ENCODE measurements at places on chromosomes 1 and 21. TPM values are rescaled to one million over a fixed set of nuclear protein-coding genes. Genes with fewer than 3 reads are reported as not detected.
A peak's percentile ranks its signal among the peaks of the same experiment; 100 is the strongest.

- no peaks in the 10 kb centered on the region for H3K4me1 ChIP-seq
- H3K27ac ChIP-seq: no peak overlapping the region
- H3K4me3 ChIP-seq: no peak overlapping the region
- peaks cover 41% of the 10 kb centered on the region for H3K36me3 ChIP-seq
Observed at GRCh38 chr1:21028520-21029145, 148.1 kb downstream of the EIF4G3 start.

DNA sequence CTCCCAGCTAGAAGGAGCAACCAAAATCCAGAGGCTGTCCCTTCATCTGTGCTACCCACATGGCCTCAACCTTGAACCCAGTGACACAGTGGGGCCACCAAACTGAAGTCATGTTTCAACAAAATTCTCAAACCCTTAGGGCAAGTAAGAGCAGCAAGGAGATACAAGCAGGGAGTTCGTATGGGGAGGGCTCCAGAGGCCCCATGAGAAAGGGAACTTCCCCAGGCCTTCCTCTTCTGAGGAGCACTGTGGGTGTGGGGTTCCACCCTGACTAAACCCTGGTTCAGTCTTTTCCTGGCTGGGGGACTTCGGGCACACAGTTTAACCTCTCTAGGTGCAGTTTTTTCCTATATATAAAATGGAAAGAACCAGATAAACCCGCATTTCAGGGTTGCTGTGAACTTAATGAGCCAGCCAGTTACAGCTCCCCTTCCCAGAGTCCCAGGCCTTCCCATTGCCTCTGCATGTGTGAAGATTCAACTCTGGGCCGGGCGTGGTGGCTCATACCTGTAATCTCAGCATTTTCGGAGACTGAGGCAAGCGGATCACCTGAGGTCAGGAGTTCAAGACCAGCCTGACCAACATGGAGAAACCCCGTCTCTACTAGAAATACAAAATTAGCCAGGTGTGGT is 8.0 kb upstream of the THEMIS2 start:
- H3K27ac ChIP-seq: peak overlapping the region; percentile 94
- no peaks in the 10 kb centered on the region for H3K36me3 ChIP-seq
- H3K27me3 ChIP-seq: no peaks in the 10 kb centered on the region
- H3K4me1 ChIP-seq: peaks cover 31% of the 10 kb centered on the region
- no peak for DNase-seq

- H3K4me1 ChIP-seq: no peaks in the 10 kb centered on the region
- no peak overlapping the region for H3K27ac ChIP-seq
- no peaks in the 10 kb centered on the region for H3K36me3 ChIP-seq
Observed at GRCh38 chr1:34639701-34640100, 115.1 kb upstream of the GJB5 start.

DNA sequence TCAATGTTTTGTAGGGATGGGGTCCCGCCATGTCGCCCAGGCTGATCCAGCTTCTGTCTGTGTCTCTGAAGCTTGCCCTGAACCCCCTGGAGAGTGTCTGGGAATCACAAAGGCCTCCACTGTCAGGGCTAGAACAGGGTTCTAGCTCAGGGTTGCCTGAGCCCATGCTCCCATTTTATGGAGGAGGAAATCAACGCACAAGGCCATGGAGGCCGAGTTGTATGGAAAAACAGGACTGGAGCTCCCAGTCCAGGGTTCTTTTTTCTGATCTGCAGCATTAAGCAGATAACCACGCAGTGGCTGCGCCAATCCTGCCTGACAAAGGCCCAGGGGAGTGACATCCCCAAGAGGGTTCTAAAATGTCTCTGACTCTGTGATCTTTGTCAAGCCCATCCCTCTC is 67.6 kb upstream of the NBPF3 start:
- H3K36me3 ChIP-seq: no peaks in the 10 kb centered on the region
- no peak for DNase-seq

- no peak overlapping the region for H3K4me3 ChIP-seq
- no peak overlapping the region for H3K27ac ChIP-seq
- DNase-seq: no peak
- H3K4me1 ChIP-seq: peaks cover 2% of the 10 kb centered on the region
- H3K36me3 ChIP-seq: no peaks in the 10 kb centered on the region
- H3K27me3 ChIP-seq: peaks cover 9% of the 10 kb centered on the region
Observed at GRCh38 chr1:213782941-213783672, 204.7 kb upstream of the PROX1 start.

HTR6 gene
- total RNA-seq: not detected

- no peak for DNase-seq
- H3K4me1 ChIP-seq: peaks cover 10% of the 10 kb centered on the region
- peaks cover 26% of the 10 kb centered on the region for H3K27me3 ChIP-seq
- no peak overlapping the region for H3K4me3 ChIP-seq
Observed at GRCh38 chr1:112722601-112723510, 7.7 kb upstream of the PPM1J start.

- no peaks in the 10 kb centered on the region for H3K4me1 ChIP-seq
- H3K36me3 ChIP-seq: peaks cover 4% of the 10 kb centered on the region
- no peak for DNase-seq
- no peaks in the 10 kb centered on the region for H3K27me3 ChIP-seq
- H3K27ac ChIP-seq: no peak overlapping the region
- no peak overlapping the region for H3K4me3 ChIP-seq
Observed at GRCh38 chr1:91045284-91045683, 23.4 kb upstream of the ZNF644 start.

DNA sequence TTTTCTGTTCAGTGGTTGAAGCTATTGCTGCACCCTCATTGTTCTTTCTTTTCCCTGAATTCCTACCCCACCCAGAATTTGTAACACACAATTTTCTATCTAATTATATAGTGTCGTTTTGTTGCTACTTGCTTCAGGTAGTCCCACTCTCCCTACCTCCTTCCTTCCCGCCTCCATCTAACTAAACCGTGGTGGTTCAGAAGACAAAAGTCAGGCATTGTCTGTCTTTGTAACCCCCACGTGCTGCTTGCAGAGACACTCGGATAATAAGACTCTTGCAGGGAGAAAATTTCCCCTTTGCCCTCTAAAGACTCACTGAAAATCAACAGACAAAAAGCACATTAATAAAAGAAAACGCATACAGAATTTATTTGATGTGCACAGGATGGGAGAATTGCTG is 46.2 kb upstream of the BTG3 start:
- DNase-seq: no peak
- no peak overlapping the region for H3K4me3 ChIP-seq
- no peak overlapping the region for H3K27ac ChIP-seq

DNA sequence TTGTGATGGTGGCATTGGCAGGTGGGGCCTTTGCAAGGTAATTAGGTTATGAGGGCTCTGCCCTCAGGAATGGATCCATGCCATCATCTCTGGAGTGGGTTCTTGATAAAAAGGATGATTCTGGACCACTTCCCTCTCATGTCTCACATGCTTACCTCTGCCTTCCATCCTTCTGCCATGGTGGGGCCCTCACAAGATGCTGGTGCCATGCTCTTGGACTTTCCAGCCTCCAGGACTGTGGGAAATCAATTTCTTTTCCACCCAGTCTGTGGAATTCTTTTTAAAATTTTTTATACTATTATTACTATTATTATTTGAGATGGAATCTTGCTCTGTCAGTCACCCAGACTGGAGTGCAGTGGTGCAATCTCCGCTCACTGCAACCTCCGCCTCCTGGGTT is 57.3 kb downstream of the ACBD3 start:
- H3K27me3 ChIP-seq: peaks cover 5% of the 10 kb centered on the region
- peaks cover 16% of the 10 kb centered on the region for H3K4me1 ChIP-seq
- no peak overlapping the region for H3K27ac ChIP-seq
- no peak for DNase-seq

- no peaks in the 10 kb centered on the region for H3K4me1 ChIP-seq
- no peak overlapping the region for H3K27ac ChIP-seq
- H3K36me3 ChIP-seq: peaks cover 2% of the 10 kb centered on the region
- no peak for DNase-seq
Observed at GRCh38 chr21:18245464-18245967, 883 bp downstream of the CHODL start.

SV2A gene
- 12.5 TPM for total RNA-seq

ANKRD65 gene
- total RNA-seq: not detected

DNA sequence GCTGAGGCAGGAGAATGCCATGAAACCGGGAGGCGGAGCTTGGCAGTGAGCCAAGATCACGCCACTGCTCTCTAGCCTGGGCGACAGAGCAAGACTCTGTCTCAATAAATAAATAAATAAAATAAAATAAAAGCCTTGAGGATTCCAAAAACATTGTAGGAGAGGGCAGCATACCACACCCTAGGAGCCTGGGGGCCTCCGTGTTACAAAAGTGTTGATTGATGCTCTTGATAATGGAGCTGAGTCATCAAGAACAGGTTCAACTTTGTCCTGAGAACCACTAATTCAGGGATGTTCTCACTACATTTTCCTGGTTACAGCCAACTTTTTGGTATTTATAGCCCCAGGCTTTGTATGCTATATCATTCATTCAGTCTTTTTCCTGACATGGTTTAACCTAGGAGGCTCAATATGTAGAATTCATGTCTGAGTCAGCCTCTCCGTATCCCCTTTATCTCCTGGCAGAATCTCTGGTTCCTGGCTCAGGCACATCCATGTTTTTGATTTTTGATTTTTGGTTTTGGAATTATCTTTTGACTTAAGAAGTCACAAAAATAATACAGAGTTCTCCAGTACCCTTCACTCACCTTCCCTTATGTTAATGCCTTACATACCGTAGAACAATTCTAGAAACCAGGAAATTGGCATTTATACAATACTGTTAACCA is 69.4 kb downstream of the LRRC8D start:
- no peak overlapping the region for H3K27ac ChIP-seq
- peaks cover 17% of the 10 kb centered on the region for H3K4me1 ChIP-seq
- H3K4me3 ChIP-seq: no peak overlapping the region
- no peaks in the 10 kb centered on the region for H3K27me3 ChIP-seq
- H3K36me3 ChIP-seq: peaks cover 28% of the 10 kb centered on the region
